Thyroid gland (tissue), 4 donors: ENCODE measurements at places on chromosomes 5 and 9.

DNA sequence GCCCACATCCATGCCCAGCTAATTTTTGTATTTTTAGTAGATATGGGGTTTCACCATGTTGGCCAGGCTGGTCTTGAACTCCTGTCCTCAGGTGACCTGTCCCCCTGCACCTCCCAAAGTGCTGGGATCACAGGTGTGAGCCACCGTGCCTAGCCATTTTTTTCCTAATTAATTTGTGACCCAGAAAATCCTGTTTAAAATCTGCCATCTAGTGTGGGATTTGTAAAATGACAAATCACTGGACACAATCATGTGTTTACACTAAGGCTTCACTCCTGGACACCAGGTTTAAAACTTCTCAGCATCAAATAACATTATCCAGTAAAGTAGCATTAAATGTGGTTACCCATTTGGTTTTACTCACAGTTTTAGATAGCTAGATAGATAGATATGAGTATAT lies 18.6 kb upstream of the KDM4C start:
- no peak for DNase-seq

GRCh38 chr5:174358276-174358675 lies 312.8 kb downstream of the NSG2 start:
- no peak for DNase-seq

DNA sequence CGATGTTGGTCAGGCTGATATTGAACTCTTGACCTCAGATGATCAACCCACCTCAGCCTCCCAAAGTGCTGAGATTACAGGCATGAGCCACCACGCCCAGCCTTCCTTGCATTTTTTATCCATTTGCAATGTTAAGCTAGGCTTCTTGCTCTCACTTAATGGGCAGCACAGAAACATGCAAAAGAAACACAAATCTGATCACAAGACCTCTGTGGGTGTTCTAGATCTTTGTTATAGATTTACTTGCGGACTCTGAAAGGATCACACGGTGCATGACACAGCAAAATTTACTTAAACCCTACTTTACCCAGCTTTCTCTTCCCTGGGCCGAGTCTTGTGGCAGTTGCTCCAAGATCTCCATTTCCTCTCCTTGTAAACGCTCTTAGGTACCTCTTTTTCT lies 71.3 kb downstream of the PSAT1 start:
- no peak for DNase-seq

DNA sequence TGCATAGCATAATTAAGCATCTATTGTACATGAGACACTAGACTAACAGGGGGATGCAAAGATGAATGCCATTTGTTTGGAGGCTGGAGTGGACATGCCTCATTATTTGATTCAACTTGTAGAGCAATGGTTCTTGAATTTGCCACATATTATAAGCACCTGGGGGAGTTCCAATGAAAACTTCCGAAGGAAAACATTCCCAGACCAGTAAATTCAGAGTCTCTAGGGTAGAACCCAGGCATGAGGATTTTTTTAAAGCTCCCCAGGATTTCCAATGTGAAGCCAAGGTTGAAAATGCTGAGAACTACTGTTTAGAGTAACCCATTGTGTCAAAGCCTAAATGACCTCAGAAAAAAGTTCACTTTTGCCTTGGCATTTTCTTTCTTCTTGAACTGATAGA lies 93.9 kb upstream of the ITGA1 start:
- no peak for DNase-seq

- DNase-seq = no peak
Observed at GRCh38 chr5:131640043-131640856, 5.2 kb upstream of the RAPGEF6 start.

- DNase-seq = no peak
Observed at GRCh38 chr5:125202871-125203438, 456.5 kb upstream of the ZNF608 start.

GRCh38 chr9:79577969-79578723 lies 6.4 kb downstream of the TLE4 start:
- DNase-seq = no peak

- DNase-seq = no peak
Observed at GRCh38 chr5:38726279-38726678, 119.5 kb upstream of the OSMR start.

- no peak for DNase-seq
Observed at GRCh38 chr5:23147625-23148024, 294.5 kb upstream of the CDH12 start.

GRCh38 chr5:146767534-146767933 lies 111.0 kb downstream of the PPP2R2B start:
- no peak for DNase-seq

GRCh38 chr9:105972466-105973204 lies 278.3 kb downstream of the TMEM38B start:
- DNase-seq = no peak

GRCh38 chr5:122484103-122484502 lies 172.1 kb downstream of the SNCAIP start:
- DNase-seq = no peak

DNA sequence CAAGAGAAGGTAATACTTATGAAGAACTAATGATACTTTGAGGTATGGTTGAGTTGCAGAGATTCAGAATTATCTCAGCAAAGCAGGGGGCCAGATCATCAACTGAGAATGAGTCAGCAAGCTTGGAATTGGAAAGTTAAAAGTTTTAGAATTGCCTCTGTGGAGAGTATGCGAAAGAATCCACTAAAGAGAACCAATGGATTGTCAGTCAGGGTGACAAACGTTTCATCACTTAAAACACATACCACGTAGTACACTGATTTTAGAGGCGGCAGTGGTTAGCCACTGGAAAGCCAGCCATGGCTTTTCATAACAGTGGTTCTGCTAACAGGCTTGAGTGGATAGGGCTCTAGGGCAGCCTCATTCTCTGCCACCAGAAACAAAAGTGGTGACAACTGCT lies 30.7 kb downstream of the AOPEP start:
- peak; percentile 35 for DNase-seq

DNA sequence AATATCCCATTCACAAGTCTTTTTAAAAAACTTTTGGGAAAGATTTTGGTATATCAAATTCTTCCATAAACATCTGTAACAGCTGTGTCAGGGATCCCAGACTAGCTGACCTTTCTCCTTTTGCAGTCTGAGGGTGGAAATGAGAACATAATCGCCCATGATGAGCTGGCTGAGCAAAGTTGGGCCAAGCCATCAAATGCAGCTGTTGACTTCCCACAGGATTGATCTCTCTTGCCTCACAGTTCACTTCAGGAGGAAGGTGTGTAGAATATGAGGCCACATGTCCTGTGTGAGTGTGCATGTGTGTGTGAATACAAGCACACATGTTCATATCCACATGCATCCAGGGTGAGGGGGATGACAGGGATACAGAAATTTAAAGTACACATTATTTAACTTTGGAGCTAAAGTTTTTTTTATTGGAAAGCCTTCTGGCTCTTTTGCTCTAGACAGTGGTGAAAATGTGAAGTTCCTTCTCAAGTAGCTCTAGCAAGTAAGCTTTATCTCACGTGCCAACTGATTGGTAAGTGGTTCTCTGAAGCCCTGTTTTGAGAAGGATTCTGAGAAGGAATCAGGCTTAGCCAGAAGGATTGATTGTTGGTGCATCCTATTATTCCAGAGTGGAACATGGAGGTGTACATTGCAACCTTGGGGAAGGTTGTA lies 468.8 kb upstream of the DMAC1 start:
- no peak for DNase-seq

- DNase-seq = no peak
Observed at GRCh38 chr5:174623433-174624019, 100.9 kb upstream of the MSX2 start.

DNA sequence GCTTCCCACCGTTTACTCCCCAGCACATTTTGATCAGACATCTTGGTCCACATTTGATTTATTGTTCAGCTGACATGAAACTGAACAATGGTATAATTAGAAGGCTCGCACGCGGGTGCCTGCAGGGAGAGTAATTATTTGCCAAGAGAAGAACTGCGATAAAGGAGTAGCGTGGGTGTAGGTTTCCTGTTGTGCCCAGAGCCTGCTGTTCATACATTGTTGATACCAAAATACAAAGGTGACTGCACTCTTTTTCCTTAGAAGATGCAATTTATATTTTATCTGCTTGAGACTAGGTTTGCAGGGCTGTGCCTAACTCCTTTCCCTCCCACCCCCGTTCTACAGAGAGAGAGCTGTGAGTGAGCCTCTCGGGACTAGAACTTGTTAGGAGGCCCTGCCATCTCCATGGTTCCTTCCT lies 241.8 kb upstream of the MSX2 start:
- DNase-seq = no peak

DNA sequence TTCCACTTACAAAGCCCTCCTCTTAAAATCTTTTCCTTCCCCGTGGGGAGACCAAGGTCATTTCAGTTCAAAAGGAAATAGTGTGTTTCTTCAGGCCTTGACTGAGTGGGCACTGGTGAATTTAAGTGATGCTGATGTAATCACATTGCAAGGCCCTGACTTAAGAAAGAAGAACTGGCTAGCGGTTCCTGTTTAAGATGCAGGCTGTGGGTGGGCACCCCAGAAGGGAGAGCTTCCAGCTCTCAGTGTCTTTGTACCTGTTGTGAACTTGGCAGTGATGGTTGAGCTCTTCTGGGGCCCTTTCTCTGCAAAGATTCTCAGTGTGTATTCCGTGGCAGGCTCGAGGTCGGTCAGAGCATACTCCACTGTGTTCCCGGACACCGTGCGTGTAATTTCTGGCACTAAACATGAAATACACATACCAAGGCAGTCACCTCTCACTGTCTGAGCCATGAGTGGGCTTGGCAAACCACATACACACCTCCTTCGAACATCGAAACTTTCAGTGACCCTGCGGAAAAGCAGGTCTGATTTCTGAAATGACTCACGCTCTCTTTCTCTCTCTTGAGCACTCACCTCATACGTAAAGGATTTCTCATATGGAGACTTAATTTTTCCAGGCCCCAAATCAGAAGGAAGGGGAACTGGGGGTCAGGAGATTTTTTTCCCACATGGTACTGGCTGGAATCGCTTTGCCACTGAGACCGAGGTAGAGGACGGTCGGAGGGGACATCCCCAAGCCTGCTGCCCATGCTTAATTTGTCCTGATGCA lies 81.9 kb downstream of the TNC start:
- no peak for DNase-seq

- no peak for DNase-seq
Observed at GRCh38 chr5:167358868-167359492, 932.5 kb upstream of the WWC1 start.

GRCh38 chr9:7403839-7404487 lies 395.6 kb downstream of the DMAC1 start:
- no peak for DNase-seq

GRCh38 chr5:80644900-80645299 lies 9.6 kb upstream of the MSH3 start:
- DNase-seq = no peak
